Activated CD4-positive, CD25-positive, alpha-beta regulatory T cell treated with anti-CD3 and anti-CD28 coated beads, Interleukin-2, amount 50 U/mL, for 16 hours (primary cell): ENCODE measurements at places on chromosomes 6 and 20.

- no peak for DNase-seq
These were observed 16.3 kb downstream of the LAMA5 start for GRCh38 chr20:62350629-62351422.

- DNase-seq, result no peak
These were observed 46.3 kb upstream of the SRPK1 start for GRCh38 chr6:35967076-35967774.

GRCh38 chr20:18778690-18779392 is 34.7 kb upstream of the SCP2D1 start:
- no peak for DNase-seq

DNA sequence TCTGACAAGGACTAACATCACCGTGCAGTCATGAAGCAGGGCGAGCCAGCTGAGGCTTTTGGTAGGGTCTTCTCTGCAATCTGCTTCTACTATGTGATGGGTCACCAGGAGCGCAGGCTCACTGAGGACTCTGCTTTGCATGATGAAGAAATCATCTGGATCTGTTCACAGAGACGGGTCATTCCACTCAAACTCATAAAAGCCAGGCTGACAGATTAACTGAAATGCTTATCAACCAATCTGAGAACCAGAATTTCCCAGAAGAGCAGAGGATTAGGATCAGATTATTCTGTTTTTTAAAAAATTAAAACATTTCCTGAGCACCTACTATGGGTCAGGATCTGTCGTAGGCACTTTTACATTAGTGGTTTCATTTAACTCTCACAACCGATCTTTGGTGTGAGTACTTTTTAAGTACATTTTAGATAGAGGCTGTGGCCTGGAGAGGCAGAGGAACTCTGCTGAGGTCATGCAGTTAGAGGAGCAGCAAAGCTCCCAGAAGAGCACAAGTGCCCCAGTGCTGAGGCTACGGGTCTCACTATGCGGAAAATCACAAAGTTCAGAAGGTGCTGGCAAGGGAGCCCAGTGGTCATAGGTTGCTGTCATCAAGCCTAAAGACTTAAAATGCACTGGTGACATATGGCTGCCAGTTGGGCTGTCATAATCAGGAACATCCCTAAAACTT is 109.1 kb downstream of the BACH2 start:
- no peak for DNase-seq

- DNase-seq, result no peak
These were observed 60.5 kb upstream of the SLC22A23 start for GRCh38 chr6:3517350-3517749.

DNA sequence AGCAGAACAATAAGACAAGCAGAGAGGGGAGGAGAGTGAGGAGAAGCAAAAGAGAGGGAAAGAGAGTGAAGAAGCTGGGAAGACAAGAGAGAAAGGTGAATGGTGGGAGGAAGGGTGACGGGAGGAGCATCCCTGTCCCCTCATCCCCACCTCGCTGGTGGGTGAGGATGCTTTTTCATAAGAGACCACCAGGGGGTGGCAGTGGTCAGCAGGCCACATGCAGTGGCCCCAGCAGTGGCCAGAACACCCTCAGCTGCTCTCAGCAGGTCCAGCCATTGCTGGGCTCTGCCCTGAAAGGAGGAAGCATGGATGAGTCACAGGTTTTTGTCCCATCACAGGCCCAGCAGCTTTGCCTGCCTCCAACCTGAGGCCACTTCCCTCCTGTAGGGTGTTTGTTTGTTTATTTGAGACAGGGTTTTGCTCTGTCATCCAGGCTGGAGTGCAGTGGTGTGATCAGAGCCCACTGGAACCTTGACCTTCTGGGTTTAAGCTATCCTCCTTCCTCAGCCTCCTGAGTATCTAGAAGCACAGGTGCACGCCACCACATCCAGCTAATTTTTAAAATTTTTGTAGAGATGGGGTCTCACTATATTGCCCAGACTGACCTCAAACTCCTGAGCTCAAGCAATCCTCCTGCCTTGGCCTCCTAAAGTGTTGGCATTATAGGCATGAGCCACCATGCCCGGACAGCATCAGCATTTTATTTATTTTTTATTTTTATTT is 24.0 kb downstream of the FGD2 start:
- DNase-seq, result no peak

DNA sequence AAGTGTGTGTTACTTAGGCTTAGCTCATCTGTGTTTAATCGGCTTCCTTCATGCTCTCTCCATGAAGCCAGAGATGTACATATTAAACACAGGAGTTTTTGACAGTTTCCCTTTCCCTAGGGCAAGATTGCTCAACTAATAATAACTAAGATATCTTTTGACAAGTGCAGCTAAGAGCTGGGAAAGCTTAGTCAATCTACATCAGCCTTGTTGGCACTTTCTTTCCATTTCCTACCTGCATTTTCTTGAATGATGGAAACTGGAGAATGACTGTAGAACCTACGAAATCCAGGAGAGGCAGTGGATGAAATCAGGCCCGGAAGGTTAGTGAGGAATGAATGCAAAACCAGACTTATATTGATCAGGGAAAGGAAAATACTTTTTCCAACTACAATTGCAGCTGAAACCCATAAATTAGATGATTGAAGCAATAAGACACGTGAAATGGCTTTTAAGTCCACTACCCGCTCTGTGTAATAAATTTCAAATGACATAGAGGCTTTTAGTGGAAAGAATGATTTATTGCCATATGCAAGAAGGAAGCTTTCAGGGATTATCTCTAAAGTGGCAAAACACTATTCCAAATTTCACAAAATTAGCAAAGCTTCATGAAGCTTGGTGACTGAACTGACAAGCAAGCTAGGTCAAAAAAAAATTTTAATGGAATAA is 237.2 kb upstream of the ID4 start:
- no peak for DNase-seq
